ENCODE measurements at places on chromosomes 2 and 18.

DNA sequence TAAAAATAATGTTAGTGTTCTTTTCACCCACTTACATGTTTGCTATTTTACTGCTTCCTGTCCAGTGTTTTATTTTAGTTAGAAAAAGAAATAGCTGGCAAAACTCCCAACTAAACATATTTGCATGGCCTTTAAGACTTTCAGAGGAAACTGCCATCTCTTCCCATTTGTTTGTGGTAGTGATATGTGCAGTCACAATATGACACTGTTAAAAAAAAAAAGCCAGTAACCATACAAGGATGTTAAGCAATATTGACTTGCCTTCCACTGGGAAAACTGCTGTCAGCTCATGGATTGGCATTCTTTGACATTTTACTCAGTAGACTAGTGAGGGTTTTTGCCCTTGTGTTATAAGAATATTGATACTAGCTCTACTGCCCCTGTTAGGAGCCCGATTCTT is 29.1 kb downstream of the XIRP2 start:
- DNase-seq, result no peak

DNA sequence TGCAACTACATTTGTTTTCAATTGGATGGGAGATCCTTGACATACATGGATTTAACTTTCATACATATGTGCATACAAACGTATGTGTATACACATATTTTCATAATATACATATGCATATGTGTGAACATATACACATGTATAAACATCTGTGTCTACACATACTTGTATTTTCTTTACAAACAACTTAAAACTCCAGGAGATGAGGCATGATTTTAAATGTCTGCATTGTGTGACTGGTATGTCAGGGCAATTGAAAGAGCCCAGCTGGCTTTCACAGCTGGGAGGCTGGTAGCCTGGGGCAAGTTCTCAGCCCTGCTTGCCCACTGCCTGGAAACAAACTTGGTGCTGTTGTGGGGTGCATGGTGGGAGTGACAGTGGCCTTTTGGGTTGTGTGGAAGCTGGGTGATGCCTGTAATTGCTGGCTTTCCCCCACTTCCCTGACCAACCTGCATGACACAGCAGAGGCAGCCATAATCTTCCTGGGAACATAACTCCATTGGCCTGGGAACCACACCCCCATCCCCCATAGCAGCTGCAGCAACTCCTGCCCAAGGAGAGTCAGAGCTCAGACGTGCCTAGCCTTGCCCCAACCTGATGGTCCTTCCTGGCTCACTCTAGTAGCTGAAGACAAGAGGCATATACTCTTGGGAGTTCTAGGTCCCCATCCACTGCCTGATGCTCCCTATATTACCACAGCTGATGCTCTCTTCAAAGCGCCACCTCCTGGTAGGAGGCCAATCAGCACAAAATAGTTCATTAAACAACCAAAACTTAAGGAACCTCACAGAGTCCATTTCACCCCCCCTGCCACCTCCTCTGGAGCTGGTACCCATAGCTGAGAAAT is 158.3 kb downstream of the CERS6 start:
- DNase-seq, result no peak

DNA sequence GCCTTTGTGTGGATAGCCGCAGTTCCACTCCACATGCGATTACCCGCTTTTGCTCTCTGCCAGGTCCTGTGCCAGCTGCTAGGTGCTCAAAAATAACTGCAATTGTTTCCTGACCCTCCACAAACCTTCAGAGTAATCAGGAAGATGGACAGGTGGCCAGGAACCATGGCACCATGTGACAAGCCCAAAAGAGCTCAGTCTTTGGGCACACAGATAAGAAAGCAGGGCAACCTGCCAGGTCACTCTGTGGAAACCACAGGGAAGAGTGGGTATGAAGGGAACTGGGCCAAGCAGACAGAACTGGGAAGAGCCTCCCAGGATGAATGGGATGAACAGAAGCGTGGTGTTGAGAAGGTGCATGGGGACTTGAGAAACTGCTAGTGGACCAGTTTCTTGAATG is 79.4 kb upstream of the AGAP1 start:
- no peak for DNase-seq

GRCh38 chr18:7608781-7609201 is 41.7 kb downstream of the PTPRM start:
- no peak for DNase-seq

- no peak for DNase-seq
These were observed 22.6 kb upstream of the BCL2 start for GRCh38 chr18:63342206-63342605.

DNA sequence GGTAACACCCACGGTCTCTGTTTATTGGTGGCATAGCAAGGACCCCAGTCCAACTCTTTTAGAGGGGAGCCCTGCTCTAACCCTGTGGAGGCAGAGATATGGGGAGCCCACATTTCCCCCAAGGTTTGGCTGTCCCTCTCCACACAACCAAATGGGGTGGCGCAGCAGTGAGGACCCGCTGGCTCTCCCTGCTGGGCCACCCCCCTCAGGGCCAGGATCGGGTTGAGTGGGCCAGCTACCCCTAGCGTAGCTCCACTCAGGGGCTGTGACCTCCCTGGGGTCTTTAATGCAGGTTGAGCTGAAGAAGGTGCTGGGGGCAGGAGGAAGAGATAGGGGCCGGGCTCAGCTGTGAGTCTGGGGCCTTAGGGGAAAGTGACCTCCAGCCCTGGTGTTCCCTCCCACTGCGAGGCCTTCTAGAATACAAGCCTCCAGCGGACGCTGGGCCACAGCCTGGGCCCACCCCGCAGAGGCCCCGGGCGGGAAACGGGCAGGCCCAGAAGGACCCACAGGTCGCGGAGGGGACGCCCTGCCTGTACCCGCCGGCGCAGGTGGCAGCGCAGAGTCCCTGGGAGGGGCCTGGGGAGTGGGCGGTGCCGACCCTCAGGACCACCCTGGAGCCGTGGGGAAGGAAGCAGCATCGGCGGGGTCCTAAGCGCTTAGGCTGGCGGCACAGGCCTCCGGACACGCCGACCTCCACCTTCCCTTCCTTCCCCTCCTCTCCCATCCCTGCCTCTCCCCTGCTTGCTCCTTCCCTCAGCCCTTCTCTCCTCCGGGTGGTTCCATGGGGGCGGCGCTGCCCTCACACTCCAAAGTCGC is 9.6 kb downstream of the CROCC2 start:
- DNase-seq, result no peak

GRCh38 chr2:120223034-120223912 is at the start of gene TMEM185B:
Gene TMEM185B, minus strand, starts transcription at chr2:120223400. Its CDS starts 424 bp downstream, at chr2:120222976.
- no peak for DNase-seq

DNA sequence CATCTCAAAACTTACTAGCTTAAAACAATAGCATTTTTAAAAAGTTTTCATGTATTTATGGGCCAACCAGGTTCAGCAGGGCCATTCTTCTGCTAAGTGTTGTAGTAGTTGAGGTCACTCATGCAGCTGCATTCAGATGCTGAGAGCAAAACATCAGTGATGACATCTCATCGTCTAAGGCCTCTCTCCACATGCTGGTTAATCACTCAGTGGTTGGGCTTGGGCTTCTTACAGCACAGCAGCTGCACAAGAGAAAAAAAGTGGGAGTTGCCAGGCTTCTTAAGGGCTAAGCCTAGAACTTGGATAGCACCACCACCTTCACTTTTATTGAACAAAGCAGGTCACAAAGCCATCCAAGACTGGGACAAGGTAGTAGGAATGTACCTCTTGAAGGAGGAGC is 190.3 kb downstream of the IRS1 start:
- no peak for DNase-seq

DNA sequence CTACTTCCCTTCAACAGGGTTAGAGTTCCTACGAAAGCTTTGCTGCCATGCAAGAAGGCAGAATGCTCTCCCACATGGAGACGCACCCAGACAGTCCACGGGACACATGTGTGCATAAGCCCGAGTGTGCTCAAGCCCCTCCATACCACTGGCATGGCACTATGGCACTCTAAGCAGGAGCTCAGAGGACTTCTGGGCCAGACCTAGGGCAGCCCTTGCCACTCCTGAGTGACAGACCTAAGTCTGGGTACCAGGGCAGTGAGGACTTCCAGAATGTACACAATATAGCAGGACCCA is 11.4 kb upstream of the ARID5A start:
- DNase-seq, result no peak
